Trophoblast cell (in vitro differentiated cells and primary cell): ENCODE measurements at places on chromosomes 4 and X.

GRCh38 chrX:111447298-111447697 is 35.3 kb upstream of the DCX start:
- no peak for DNase-seq
- no peak overlapping the region for H3K27ac ChIP-seq
- peaks cover 2% of the 10 kb centered on the region for H3K4me1 ChIP-seq
- no peaks in the 10 kb centered on the region for H3K27me3 ChIP-seq
- H3K36me3 ChIP-seq: no peaks in the 10 kb centered on the region

- H3K4me3 ChIP-seq: no peak overlapping the region
- no peaks in the 10 kb centered on the region for H3K27me3 ChIP-seq
Measured at GRCh38 chrX:148381603-148382002, 118.8 kb upstream of the AFF2 start.

GRCh38 chrX:47771473-47771872 is 65.2 kb upstream of the ZNF81 start:
- no peaks in the 10 kb centered on the region for H3K27me3 ChIP-seq
- no peak overlapping the region for H3K27ac ChIP-seq
- H3K4me1 ChIP-seq: no peaks in the 10 kb centered on the region
- no peak overlapping the region for H3K4me3 ChIP-seq
- no peaks in the 10 kb centered on the region for H3K36me3 ChIP-seq
- DNase-seq: no peak

GRCh38 chr4:81485310-81485980 is 13.7 kb upstream of the RASGEF1B start:
- H3K27me3 ChIP-seq: no peaks in the 10 kb centered on the region
- no peaks in the 10 kb centered on the region for H3K36me3 ChIP-seq
- peak; percentile 27 for DNase-seq
- no peaks in the 10 kb centered on the region for H3K4me1 ChIP-seq
- no peak overlapping the region for H3K4me3 ChIP-seq
- H3K27ac ChIP-seq: no peak overlapping the region

DNA sequence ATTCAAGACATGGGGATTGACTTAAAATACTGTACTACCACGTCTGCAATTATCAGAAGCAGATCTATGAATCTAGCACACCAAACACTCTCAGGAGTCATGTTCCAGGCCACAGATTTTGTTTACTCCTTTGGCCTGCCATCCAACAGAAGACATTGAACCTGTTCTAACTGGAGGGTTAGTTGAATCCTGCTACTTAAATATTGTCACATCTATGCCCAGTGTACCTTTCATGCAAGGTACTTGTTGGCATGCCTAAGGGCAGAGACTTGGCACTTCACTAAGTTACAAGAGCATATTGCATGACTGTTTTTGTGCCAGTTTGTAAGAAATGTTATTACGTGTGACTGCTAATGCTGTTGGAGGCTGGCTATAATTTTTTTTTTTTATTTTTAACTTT is 126.9 kb upstream of the BCOR start:
- H3K27ac ChIP-seq: no peak overlapping the region
- no peaks in the 10 kb centered on the region for H3K36me3 ChIP-seq
- no peaks in the 10 kb centered on the region for H3K27me3 ChIP-seq
- DNase-seq: no peak
- H3K4me1 ChIP-seq: no peaks in the 10 kb centered on the region
- no peak overlapping the region for H3K4me3 ChIP-seq
